ENCODE measurements at places on chromosomes 3 and 15.

DNA sequence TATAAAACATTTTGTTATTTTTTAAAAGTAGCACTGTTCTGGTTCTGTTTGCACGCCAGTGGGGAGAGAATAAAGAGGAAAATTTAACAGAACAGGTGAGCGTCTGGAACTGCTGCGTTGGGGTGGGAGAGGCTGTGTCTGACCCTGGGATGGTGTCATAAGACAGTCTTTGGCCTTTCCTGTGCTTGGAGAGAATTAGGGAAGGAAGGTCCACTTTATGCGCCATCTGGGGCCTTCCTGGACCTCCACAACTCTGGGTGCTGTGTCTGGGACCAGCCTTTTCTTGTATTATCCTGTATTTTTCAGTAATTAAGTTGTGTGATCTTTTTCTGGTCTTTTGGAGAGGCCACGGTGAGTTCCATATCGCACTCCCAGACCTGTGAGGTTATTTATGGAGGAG, 3.3 kb downstream of the FAM43A start:
- DNase-seq, result peak; percentile 33

- DNase-seq, result no peak
Observed at GRCh38 chr3:174270841-174271240, 588.3 kb upstream of the NAALADL2 start.

GRCh38 chr3:195207731-195208130, 63.2 kb downstream of the XXYLT1 start:
- DNase-seq, result no peak

- DNase-seq, result no peak
Observed at GRCh38 chr3:64600246-64600950, 87.4 kb downstream of the ADAMTS9 start.

GRCh38 chr15:96340598-96341512, 10.4 kb downstream of the NR2F2 start:
- peak; percentile 76 for DNase-seq

- DNase-seq, result no peak
Observed at GRCh38 chr3:16337856-16338540, 73.0 kb downstream of the OXNAD1 start.

DNA sequence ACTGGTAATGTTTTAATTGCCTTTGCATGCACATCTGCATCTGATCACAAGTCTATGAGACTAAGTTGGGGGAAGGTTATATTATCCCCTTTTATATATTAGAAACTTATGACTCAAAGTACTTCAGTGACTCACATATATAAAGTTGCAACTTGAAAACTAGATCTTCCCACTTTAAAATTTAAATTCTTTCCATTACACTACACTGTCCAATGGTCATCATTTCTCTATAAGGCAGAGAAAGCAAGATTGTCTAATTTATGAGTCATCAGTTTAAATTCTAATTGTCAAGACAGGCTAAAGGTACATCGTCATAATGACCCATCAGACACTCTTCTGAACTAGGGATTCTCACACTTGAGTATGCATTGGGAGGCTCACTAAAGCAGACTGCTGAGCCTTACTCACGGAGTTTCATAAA, 37.9 kb downstream of the CPA3 start:
- no peak for DNase-seq

DNA sequence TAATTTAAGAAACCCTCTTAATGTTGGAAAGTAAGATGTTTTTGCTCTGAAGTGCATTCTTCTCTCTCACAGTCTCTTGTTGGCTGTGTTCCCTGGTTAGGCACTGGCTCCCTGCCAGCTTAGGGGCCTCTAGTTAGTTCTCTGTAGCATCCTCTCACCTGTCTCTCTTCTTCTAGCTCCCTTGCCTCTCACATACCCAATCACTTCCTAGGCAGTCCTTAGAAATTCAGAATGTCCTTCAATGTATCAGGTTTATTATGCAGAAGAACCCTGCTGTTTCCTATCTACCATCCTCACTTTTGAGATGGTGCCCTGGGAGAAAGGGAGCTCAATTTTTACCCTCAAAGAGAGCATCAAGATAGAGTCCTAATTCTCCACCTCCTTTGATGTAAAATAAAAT, 36.2 kb upstream of the CPNE4 start:
- DNase-seq, result no peak

- no peak for DNase-seq
Observed at GRCh38 chr3:8201886-8202285, 299.7 kb upstream of the LMCD1 start.

DNA sequence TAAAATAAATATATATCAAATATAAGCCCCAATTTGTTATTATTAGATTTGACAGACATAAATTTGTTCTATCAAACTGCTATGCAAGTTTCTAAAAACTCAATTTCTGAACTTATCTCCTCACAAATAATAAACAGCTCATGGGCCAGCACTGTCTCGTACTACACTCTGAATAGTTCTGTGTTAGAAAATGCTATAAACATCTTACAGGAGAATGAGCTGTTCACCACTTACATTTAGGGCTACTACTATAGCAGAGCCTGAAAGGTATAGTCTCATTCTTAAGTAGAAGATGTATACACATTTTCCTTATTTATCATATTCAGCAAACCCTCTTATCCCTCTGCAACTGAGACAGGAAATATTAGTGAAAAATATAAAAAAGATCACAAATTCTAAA, 12.6 kb downstream of the SLC12A6 start:
- DNase-seq, result no peak

DNA sequence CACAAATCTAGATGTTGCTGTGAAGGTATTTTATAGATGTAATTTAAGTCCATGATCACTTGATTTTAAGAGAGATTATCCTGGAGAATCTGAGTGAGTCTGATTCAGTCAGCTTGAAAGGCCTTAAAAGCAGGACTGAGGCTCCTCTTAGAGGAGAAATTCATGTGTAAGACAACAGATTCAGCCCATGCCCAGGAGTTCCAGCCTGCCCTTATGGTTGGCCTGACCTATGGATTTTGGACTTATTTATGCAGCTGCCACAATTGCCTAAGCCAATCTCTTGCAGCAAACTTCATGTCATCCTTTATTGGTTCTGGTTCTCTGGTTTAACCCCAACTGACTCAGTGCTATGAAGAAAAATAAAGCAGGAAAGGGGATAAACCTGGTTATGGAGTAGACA, 296.5 kb upstream of the RASGRP1 start:
- no peak for DNase-seq

All from sciatic nerve (tissue), 2 donors.